ENCODE measurements at places on chromosomes 12 and 14.

DNA sequence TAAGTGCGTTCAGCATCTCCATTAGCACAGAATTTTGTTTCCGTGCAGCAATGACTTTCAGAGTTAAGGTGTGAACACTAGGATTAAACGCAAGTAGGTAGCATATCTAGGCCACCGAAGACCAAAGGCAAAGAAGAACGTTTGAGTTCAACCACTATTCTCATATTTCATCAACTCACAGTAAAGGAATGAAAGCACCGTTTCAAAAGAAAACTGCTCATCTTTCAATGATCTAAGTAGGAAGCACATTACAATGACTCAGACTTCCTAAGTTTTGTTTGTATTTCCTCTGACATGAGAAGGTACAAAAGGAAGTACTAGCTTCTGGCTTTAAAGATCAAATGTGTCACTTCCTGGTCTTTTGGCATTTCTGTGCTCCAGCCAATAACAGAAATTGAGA lies 57.6 kb downstream of the ACADS start:
- DNase-seq: no peak

GRCh38 chr14:37230551-37231194 lies 32.9 kb downstream of the MIPOL1 start:
- no peak for DNase-seq

GRCh38 chr14:74516451-74517160 lies 23.0 kb downstream of the ISCA2 start:
- no peak for DNase-seq

- no peak for DNase-seq
These were observed 38.6 kb downstream of the CCDC85C start for GRCh38 chr14:99565383-99565782.

- no peak for DNase-seq
These were observed 115.7 kb downstream of the ANO6 start for GRCh38 chr12:45331552-45331951.

- no peak for DNase-seq
These were observed 6.2 kb upstream of the SLC41A2 start for GRCh38 chr12:104964167-104964855.

DNA sequence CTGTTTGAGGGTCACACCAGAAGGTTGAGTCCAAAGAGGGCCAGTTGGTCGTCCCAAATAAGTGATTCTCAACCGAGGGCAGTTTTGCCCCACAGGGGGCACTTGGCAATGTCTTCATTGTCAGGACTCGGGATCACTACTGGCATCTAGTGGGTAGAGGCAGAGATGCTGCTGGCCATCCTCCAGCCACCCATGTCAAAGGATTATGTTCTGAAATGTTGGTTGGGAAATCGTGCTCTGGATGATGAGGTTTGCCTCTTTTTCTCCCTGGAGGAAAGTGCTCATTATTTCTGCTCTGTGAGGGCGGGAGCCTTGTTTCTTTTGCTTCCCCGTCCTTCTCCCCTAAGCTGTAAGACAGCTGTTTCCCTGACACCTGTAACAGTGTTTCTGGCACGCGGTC lies 3.6 kb downstream of the ZNF839 start:
- DNase-seq: no peak

- DNase-seq: no peak
These were observed 133.4 kb downstream of the ESRRB start for GRCh38 chr14:76509311-76509710.

GRCh38 chr14:50944647-50945413 lies 547 bp upstream of the PYGL start:
- no peak for DNase-seq

DNA sequence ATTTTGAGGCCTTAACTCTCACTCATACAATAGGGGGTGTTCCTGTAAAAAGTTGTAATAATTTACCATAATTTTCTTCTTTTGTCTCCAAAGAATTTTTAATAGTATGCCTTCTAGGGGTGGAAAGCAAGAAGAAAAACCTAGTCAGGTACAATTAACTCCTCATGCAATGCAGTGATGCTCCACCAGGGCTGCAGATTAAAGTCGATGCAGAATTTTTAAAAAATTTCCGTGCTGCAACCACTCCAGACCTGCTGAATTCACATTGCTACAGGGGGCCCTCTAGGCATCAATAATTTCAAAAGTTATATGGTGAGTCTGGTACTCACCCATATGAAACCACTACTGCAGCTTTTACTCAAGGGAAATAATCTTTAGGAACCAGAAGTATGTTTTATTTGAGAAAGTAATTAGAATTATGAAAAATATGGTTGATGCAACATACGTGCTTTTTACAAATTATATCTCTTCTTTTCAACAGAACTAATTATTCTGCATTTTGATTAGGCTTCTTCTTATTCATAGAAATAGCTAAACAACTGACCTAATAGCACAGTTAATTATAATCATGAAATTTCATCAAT lies 353.2 kb downstream of the BCAT1 start:
- peak; percentile 32 for DNase-seq

DNA sequence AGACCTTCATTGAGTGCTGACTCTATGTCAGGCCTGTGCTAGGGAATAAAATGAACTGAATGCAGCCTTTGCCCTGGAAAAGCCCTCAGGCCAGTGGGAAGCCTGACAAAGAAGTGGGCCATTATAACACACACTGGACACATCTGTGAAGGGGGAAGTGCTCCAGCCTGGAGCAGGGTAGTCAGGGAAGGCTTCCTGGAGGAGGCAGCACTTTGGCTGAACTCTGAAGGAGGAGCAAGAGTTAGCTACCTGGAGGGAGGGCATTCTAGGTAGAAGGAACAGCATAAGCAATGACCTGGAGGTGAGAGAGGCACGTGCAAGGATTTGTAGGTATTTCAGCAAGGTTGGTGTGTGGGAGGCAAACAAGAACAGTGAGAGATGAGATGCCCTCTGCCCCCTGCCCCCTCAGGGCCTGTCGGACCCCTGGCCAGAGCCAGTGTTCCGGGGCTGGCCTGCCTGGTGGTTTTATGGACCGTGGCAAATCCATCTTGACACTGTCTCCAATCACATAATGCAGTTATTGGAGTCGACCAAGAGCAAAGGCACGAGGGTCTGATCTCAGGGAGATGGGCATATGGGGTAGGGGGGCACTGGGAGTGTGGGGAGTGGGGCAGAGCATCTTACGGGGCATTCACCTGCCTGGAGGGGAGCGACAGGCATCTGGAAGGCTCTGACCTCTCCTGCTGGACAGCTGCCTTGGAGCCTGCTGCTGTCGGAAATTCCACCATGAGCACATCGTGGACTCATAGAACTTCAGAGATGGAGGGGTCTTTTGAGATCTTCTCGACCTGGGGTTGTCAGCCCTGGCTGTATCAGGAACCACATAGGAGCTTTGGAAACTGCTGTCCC lies 2.7 kb upstream of the FAM222A start:
- no peak for DNase-seq
